Neural progenitor cell (in vitro differentiated cells): ENCODE measurements at places on chromosomes 2 and 18. TPM values are rescaled to one million over a fixed set of nuclear protein-coding genes. Genes with fewer than 3 reads are reported as not detected.

Gene C2orf78
- 0.06 and 0.21 TPM in 2 replicates for total RNA-seq

GRCh38 chr2:26382564-26382963, 19.2 kb upstream of the DRC1 start:
- DNase-seq: no peak

DNA sequence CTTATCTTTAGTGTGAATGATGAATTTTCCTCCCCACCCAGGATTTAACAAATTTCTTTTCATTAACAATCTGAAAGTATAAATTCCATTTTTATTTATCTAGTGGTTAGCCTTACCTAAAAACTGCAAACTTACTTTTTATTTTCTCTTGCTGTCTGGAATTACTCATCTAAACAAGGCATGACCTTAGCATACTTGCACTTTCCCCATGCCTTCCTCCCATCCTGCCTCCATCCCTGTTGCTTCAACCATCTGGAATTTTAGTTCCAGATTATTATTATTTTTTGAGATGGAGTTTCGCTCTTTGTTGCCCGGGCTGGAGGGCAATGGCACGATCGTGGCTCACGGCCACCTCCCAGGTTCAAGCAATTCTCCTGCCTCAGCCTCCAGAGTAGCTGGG, 35.6 kb downstream of the GDF7 start:
- no peak for DNase-seq

DNA sequence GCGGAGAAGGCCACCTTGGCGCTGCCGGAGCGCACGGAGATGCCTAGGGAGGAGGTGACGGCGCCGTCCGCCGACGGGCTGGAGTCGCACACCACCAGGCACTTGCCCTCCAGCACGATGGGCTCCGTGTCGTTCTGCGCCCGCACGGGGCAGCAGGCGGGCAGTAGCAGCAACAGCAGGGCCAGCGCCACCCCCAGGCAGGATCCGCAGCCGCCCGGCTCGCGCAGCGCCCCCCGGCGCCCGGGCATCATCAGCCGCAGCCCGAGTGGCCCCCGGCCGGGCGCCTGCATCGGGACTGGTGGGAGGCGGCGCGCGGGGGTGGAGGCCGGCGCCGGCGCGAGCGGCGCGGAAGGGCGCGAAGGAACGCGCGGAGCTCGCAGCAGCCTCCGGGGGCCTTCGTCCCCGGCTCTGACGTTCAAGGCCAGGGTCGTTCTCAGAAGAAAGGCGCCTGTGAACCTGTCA, 2.2 kb downstream of the CBLN2 start:
- DNase-seq: peak; percentile 65

GRCh38 chr2:129765678-129766351, 213.7 kb upstream of the RAB6C start:
- no peak for DNase-seq

DNA sequence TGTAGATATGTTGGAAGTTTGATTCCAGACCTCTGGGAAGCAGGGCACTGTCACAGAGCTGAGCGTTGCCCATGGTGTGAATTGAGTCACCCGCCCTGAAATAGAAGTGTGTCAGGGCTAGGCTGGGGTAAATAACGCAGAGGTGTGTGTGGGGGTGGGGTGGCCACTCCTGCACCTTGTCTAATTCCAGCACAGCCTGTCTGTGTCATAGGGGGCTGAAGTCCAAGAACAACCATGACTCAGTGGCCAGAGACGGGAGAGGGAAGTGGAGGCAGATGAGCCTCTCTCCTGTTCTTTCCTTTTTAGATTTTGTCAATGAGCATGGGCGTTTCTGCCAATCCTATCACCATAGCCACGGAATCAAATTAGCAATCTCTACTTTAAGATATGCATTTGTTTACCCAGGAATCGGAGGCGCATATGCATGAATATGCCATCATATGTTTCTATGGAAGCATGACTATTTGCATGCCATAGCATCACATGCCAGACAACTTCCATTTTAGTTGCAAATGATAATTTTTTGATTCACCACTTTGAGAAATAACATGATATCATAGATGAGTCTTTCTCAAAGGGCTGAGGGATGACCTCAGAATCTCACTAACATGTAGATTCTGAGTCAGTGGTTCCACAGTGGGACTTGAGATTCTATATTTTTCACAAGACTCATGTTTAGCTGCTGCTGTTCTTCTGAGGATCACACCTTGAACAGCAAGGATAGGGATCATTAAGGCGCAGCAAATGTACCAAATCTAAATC, 852.9 kb downstream of the DCDC2C start:
- no peak for DNase-seq

GRCh38 chr18:61616111-61616610, 276.6 kb downstream of the RNF152 start:
- DNase-seq: no peak

- DNase-seq: peak; percentile 74
Observed at GRCh38 chr2:11343650-11344341, 640 bp downstream of the ROCK2 start.

DNA sequence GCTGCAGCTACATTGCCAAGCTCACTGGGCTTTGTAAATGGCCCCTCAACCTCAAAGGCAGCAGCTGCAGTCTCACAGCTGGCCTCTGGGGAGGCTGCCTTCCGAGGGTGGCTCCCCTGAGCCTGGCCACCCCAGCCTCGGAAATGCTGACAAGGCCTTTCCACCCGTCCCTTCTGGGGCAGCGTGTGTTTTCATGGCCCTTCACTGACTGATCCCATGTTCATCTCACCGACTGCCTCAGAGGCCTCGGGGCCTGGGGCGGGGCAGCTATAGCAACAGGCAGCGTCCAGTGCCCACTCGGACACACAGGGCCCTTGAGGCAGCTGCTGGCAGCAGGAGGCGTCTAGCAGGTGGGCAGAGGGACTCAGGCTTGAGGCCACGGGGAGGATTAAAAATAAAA, 149.7 kb downstream of the GLI2 start:
- no peak for DNase-seq

DNA sequence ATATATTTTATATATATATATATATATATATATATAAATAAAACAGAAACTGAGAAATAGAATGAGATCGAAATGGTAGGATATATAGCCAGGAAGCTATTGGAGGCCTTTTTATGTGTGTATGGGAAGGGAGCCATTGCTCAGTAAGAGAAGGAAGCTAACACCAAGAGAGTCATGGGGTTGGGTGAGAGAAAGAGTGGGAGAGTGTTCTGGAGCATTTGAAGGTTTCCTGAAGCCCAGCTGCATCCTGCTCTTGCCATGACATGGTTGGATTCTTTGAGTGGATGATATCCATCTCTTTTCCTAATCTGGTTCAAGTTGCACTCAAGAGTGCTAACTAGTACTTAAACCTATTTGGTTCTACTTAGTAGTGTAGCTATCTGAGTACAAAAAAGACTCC, 282.3 kb downstream of the DYSF start:
- DNase-seq: no peak

DNA sequence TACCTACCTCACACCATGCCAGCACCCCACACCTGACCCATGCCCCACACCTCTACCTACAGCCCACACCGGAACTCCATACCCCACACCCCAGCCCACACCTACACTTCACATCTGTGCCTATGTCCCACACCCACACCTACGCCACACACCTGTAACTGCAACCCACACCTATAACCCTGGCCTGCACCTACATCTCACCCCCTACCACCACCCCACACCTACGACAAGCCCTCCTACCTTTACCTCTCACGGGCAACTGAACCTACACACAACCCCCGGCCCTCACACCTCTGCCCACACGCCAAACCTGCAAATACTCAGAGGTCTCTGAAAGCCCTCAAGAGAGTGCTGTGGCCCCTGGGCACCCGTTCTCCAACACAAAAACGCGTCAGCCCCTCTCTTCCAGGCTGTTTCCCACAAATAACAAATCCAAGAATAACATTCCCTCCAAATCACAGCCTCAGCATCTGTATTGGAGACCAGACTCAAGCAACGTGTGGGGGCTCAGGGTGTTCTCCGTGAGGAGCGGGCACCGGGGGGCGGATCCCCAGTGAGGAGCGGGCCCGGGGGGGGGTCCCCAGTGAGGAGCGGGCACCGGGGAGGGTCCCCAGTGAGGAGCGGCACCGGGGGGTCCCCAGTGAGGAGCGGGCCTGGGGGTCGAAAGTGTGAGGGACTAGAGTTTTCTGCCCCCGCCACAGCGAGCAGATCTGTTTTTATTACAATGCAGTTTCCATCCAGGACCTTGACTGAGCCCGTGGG, 33.4 kb downstream of the SLC66A2 start:
- no peak for DNase-seq

DNA sequence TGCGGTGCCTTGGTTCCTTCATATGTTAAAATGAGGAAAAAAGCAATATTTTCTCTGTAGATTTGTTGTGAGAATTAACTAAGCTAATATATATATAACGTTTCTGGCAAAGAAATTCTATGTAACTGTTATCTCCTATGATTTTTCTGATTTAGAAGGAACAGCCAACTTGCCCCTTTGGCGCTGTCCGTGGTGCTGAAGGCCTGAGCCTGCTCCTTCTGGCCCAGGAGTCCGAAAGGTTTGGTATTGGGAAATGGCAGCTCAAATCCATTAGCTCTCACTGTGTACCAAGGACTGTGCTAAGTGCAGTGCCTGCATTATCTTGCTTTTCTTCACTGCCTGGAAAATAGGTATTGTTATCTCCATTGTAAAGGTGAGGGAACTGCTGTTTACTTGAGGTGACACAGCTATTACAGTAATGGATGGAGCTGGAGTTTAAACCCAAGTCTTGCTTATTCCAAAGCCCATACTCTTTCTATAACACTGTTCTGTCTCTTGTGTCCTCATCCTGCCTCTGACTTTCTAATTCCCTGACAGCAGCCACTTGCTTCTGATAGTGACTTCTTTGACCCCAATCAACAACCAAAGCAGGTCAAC, 52.2 kb downstream of the C1QL2 start:
- DNase-seq: peak; percentile 85

DNA sequence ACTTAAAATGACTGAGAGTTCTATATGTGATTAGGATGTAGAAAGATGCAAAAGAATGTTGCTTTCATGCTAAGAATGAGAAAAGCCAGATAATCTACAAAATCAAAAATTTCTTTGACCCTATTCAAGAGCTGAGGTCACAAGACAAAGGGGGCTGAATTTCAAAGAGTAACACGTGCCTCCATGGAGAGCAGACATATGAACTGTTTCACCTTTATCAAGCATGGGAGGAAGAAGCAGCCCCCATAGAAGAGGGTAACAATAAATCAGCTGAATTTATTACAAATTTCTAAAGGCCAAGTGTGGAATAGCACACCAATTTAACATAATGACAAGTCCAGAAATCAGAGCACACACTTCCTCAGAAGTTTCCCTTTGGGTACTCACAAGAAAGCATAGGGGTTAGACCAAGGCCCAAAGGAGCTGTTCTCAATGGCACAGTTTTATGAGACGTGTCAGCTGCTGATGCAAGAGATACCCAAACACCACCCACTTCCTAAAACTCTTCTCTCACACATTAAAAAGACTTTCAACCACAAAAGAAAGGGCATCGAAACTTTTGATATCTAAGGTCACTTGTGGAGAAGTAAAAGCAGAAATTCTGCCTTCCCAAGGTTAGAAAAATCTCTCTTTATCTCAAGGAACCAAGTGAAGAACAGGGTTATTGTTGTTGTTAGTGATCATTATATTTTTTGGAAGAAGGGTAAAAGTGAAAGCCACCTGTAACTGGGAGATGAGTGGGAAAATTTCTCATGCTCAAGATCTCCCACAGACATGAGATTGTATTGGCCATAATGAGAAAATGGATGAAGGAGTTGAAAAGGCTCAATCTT, 950.1 kb downstream of the TRIB2 start:
- no peak for DNase-seq

Gene CCBE1
- 2.9 and 6.4 TPM in 2 replicates for total RNA-seq

DNA sequence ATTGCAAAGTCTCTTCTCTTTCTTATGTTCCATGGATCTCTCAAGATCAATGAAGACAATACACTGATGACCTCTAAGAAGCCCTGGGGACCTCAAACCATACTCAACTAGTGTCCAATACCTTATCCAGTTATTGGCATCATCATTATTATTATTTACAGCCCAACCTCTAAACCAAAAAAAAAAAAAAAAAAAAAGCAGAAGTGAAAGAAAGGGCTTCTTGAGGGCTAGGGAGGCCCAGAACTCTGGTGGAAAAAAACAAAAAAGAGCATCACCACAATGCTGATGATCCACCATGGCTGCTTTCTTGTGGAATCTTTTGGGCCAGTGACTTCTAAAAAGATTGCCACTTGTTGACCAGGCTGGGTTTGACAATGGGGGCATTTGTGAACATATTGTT, 324.9 kb downstream of the LPIN1 start:
- no peak for DNase-seq

Gene GAD1
- total RNA-seq: 5.2 and 10.7 TPM in 2 replicates

DNA sequence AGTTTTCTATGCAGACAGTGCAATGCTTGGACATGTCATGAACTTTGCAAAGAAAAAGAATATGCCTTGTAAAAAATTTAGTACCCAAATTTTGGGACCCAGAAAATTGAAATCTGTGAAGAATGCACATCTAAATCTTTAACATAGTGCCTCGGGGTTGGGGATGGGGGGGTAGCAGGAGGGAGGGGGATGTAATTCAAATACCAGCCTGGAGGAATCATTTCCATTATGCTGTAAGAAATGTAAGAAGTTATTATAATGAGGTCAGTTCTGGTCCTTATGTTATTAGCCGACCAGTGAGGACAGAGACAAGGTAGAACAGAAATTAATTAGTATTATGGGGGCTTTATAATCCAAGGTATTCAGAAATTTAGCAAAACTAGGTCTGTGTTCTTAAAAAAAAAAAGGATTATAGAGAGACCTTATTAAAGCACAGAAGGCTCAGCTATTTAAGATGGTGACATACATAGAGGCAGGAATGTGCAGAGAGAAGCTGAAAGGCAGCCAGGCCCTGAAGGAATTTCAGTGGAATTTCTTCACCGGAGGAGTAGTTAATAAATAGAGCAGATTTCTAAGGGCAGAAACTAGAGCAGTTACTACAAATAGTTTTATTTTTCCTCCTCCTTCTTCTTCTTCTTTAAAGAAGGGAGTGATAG, 89.0 kb upstream of the RBMS1 start:
- DNase-seq: peak; percentile 67

DNA sequence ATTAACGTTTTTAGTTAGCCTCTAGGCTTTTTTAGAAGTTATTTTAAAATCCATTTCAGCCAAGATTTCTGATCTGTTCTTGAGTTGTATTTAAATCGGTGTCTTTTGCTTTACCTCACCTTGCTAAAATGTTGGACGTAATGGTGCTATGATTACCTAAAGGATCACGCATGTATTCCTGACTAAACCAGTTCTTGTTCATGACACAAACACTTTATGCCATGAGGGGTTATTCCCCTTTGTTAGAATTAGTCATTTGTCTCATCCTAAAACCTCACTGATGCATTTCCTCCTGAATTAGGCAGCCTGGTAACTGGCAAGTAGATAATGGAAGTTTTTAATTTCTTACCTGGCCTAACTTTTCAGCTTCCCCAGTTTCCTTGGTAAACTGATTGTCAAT, 185.4 kb upstream of the TANK start:
- no peak for DNase-seq

Gene PDCD1
- total RNA-seq: not detected in 2 replicates

Gene SAG
- total RNA-seq: 0.03 TPM in 1 of 2 replicates, not detected in the other

DNA sequence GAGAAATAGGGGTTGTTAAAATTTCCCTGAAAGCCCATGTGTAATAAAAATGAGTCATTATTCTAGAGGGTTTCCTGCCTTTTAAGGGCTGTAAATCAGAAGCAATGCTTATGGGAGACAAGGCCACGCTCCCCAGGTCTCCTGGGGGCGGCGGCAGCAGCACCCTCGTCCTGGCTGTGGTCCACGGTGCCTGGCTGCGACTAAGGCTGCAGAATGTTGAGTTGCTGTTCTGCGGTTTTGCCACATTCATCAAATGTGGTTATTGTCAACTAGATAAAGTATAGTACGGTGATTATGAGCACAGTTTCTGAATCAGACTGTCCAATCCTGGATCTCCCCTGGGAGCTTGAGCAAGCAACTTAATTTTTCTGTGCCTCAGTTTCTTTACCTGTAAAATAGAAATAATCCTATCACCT, 11.9 kb upstream of the AGFG1 start:
- DNase-seq: no peak

Gene UCN
- 0.56 and 1.2 TPM in 2 replicates for total RNA-seq
